ENCODE measurements at places on chromosomes 7 and 10. TPM values are rescaled to one million over a fixed set of nuclear protein-coding genes. Genes with fewer than 3 reads are reported as not detected.

The EEF1AKMT2 gene
- total RNA-seq = 39.2 TPM

The FAM131B gene
- total RNA-seq = 1.5 TPM

The CHN2 gene
- 0.15 TPM for total RNA-seq

The OR2A7 gene
- total RNA-seq = 0.82 TPM

The IL6 gene
- total RNA-seq = not detected

The ADGRA1 gene
- 0.05 TPM for total RNA-seq

The ATG9B gene
- total RNA-seq = 0.98 TPM

The H2BK1 gene
- not detected for total RNA-seq

The SFRP5 gene
- total RNA-seq = 0.64 TPM

The WDR86 gene
- 0.72 TPM for total RNA-seq

The SPDYE9 gene
- not detected for total RNA-seq

The TYW1 gene
- 24.5 TPM for total RNA-seq

The CARD11 gene
- total RNA-seq = 0.82 TPM

The SPDYE8 gene
- not detected for total RNA-seq

The SAMD9 gene
- total RNA-seq = 6.0 TPM

The AKR1C2 gene
- total RNA-seq = 0.33 TPM

The TRA2A gene
- total RNA-seq = 106 TPM

The SYPL1 gene
- total RNA-seq = 98.3 TPM

The ECHDC3 gene
- total RNA-seq = 5.8 TPM

The TEX36 gene
- not detected for total RNA-seq

The ASB15 gene
- total RNA-seq = not detected

The CREB5 gene
- total RNA-seq = 3.1 TPM

The PCLO gene
- 1.1 TPM for total RNA-seq

The SPDYE2 gene
- not detected for total RNA-seq

The ELOVL3 gene
- total RNA-seq = 1.2 TPM

The ADARB2 gene
- total RNA-seq = 0.31 TPM

The MALRD1 gene
- total RNA-seq = not detected

The CHRM2 gene
- total RNA-seq = not detected

The SVOPL gene
- total RNA-seq = not detected

The SPDYE5 gene
- not detected for total RNA-seq

The PNLIPRP3 gene
- total RNA-seq = not detected

The HABP2 gene
- total RNA-seq = 0.13 TPM

The PROSER2 gene
- 4.1 TPM for total RNA-seq

The CALD1 gene
- total RNA-seq = 9.2 TPM

The PDE1C gene
- not detected for total RNA-seq

The CTAGE8 gene
- total RNA-seq = 5.2 TPM

The RPEL1 gene
- total RNA-seq = 0.10 TPM

The ZNF487 gene
- total RNA-seq = 7.6 TPM

The CASTOR2 gene
- total RNA-seq = 41.1 TPM

The PAPOLB gene
- not detected for total RNA-seq

The GFRA1 gene
- total RNA-seq = 0.10 TPM

The CLDN3 gene
- total RNA-seq = 16.8 TPM

The MRPS33 gene
- 68.8 TPM for total RNA-seq

The NEUROG3 gene
- total RNA-seq = not detected

The LLCFC1 gene
- total RNA-seq = not detected

The FAM237B gene
- not detected for total RNA-seq

The CRYGN gene
- 0.74 TPM for total RNA-seq

The CTAGE4 gene
- 5.9 TPM for total RNA-seq

The ARL5B gene
- total RNA-seq = 12.2 TPM

The HOXA9 gene
- not detected for total RNA-seq

The SEMA4G gene
- total RNA-seq = 4.7 TPM

The XRCC2 gene
- 10.3 TPM for total RNA-seq

The PIP gene
- not detected for total RNA-seq

The SLC26A5 gene
- total RNA-seq = not detected

The CPA2 gene
- total RNA-seq = 0.87 TPM

The COL17A1 gene
- 0.26 TPM for total RNA-seq
